Neural cell (in vitro differentiated cells): ENCODE measurements at places on chromosomes 16 and 17. TPM values are rescaled to one million over a fixed set of nuclear protein-coding genes. Genes with fewer than 3 reads are reported as not detected.

The PHOSPHO1 gene
- not detected in 2 replicates for polyA plus RNA-seq

The TOP2A gene
- 5.3 and 7.8 TPM in 2 replicates for polyA plus RNA-seq

The SPNS2 gene
- 39.7 and 57.5 TPM in 2 replicates for polyA plus RNA-seq

The LPCAT2 gene
- polyA plus RNA-seq, result 0.59 and 0.86 TPM in 2 replicates

The CALB2 gene
- 0.20 and 1.1 TPM in 2 replicates for polyA plus RNA-seq

The KIF19 gene
- polyA plus RNA-seq, result not detected in 2 replicates

The LRRC37A gene
- 3.0 and 5.0 TPM in 2 replicates for polyA plus RNA-seq

The CMTM1 gene
- 1.3 and 1.6 TPM in 2 replicates for polyA plus RNA-seq

The GH2 gene
- not detected in 2 replicates for polyA plus RNA-seq

The PLCD3 gene
- polyA plus RNA-seq, result 0.36 and 1.3 TPM in 2 replicates

The TK2 gene
- 15.9 and 17.8 TPM in 2 replicates for polyA plus RNA-seq

The PDPR gene
- polyA plus RNA-seq, result 12.3 and 15.0 TPM in 2 replicates

The KRT15 gene
- 0.09 TPM in 1 of 2 replicates, not detected in the other for polyA plus RNA-seq

The TPPP3 gene
- 1.1 and 2.7 TPM in 2 replicates for polyA plus RNA-seq
